ENCODE measurements at places on chromosomes 6 and 20. TPM values are rescaled to one million over a fixed set of nuclear protein-coding genes. Genes with fewer than 3 reads are reported as not detected.

Gene TNFAIP3
- total RNA-seq: 79.8 TPM

Gene CAPN11
- 0.15 TPM for total RNA-seq

GRCh38 chr6:36243562-36244212 is 26.2 kb upstream of the PNPLA1 start:
- no peak overlapping the region for H3K4me3 ChIP-seq
- no peaks in the 10 kb centered on the region for H3K27me3 ChIP-seq
- H3K36me3 ChIP-seq: no peaks in the 10 kb centered on the region
- no peaks in the 10 kb centered on the region for H3K4me1 ChIP-seq
- no peak overlapping the region for H3K27ac ChIP-seq
- DNase-seq: no peak

Gene SPATA25
- 2.1 TPM for total RNA-seq

All from lung (tissue), 17 donors.